Activated CD4-positive, alpha-beta T cell treated with anti-CD3 and anti-CD28 coated beads, Interleukin-2, Interleukin-6, amounts not matched to agents 100 ng/mL and 50 ng/mL, durations not matched to agents 16 hours and 8 hours (primary cell): ENCODE measurements at places on chromosomes 3 and 15.

- no peak for DNase-seq
Observed at GRCh38 chr3:118846176-118846575, 188.5 kb downstream of the IGSF11 start.

GRCh38 chr3:105836533-105836932, 32.3 kb downstream of the CBLB start:
- DNase-seq, result peak; percentile 87

DNA sequence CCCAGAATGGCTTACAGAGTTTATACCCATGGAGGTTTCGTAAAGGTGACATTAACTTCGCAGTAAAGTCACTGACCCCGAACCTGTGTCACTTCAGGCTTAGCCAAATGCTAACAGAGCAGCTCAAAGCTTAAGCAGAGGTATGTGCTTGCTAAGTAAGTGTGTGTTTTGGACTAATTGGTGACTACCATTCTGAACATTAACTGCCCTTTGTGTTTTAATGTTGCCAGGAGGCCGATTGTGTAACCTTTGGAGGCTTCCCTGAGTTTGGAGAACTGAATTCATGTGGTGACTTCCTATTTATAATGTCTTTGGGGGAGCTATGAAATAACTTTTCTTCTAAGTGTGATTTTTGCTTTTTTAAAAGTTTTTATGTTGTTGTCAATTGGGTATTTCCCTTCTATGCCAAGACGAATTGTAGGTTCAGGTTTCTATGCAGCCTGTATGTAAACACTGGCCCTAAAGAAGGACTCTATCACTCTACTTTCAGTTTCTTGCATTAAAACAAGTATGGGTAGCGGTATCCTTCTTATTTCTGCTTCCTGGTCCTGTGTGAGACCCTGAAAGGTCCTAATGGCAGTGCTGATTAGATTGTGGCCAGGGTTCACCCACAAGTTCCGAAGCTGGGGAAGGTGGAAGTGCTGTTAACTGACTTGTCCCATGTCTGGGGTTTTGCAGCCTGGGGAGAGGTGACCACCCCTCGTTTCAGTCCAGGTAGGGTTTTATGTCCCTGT, 86.3 kb downstream of the IGF1R start:
- DNase-seq, result no peak

DNA sequence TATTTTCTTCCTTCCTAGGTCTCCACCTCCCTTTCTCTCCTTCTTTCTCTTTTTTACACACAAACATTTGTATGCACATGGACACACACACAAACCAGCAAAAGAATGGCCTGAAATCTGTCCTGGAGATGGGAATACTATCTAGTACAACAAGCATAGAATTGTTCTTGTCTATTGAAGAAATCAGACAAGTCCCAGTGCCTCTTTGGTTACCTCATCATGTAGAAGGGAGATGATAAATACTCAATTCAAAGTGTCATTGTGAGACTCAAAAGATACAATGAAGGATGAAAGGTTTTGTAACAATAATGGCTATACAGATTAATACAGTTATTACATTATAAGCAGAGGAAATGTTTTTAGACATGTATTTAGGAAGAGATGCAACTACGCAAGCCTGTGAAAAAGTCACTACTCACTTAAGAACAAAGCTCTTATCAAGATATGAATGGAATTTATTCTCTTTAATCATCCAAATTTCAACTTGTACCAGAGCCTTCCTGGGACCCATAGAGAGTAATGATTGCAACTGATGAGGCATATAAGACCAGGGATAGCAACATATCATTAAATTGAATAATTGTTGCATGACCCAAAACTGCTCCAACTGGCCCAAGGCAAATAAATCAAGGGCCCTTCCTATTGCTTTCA, 43.2 kb downstream of the P3H2 start:
- DNase-seq, result no peak

DNA sequence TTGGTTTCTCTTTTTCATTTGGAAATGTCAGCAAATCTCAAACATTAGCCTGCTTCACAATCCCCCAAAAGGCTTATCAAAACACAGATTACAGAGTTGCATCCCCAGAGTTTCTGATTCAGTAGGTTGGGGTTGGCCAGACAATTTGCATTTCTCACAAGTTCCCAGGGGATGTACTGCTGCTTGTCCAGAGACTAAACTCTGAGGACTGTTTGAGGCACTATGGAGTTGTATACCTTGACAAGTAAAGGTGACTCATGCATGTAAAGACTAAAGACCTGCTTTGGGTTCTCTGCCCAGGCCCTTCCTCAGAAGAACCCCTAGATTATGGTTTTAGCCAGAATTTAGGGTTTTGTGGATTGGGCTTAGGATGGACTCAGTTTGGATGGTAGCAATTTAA, 151.1 kb upstream of the ARHGEF26 start:
- DNase-seq, result no peak

DNA sequence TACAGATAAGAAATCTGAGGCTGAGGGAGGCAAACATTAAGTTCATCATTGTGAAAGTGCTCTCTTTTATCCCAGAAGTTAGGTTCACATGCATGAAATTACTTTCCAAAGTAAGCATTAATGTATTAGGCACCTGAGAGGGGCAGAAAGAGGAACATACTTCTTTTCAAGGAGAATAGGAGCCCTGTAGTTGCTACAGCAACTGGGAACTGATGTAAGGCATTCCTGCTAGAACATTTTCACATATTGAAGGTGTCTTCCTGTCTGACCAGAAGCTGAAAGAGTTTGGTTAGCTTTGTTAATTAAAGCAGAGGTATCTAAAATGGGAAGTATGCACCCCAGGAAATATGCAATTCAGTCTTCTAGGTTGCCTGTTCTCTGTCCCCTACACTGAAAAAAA, 65.5 kb upstream of the ZBTB20 start:
- no peak for DNase-seq

GRCh38 chr3:53227993-53228885, 27.6 kb downstream of the TKT start:
- no peak for DNase-seq

DNA sequence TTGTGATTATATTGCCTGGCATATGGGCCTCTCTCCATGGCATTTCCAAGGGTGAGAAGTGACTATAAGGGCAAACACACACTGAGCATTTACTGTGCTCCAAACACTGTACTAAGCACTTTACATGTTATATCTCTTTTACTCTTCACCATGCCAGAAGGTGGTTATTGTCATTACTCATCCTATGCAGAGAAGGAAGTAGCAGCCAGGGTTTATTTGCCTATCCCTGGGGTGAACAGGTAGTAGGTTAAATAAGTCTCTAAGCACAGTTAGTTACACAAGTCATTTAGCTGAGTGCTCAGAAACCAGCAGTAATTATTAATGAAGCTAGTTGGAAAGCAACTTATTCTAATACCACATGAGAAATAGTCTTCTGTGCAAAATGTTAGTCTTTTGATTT, 109.9 kb upstream of the SYNPR start:
- no peak for DNase-seq

DNA sequence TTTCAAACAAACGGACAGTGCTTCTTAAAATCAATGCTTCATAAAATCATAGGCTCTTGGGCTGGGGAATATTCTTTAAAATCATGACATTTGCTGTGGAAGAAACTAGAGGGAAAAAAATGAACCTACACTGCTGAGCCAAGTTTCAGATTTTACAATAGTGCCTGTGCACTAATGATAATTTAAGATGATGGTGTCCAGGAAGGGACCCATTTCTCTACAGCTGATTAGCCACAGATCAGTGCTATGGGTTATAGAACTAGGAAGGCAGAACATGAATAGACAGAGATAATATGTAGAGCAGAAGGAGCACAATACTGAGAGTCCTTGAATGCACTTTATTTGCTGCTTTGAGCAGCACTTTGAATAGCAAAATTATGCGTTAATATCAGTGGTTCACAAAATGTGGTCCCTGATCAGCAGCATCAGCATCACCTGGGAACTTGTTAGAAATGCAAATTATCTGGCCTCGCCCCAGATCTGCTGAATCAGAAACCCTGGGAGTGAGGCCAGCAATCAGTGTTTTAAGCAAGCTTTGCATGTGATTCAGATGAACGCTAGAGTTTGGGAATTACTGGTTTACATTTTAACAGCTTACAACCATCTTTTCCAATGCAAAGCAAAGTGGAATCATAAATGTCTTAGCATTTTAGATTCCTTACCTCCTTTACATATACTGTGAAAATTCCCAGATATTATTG, 135.8 kb upstream of the ANKRD28 start:
- DNase-seq, result no peak

GRCh38 chr3:23600167-23600871, 205.4 kb upstream of the UBE2E1 start:
- no peak for DNase-seq

DNA sequence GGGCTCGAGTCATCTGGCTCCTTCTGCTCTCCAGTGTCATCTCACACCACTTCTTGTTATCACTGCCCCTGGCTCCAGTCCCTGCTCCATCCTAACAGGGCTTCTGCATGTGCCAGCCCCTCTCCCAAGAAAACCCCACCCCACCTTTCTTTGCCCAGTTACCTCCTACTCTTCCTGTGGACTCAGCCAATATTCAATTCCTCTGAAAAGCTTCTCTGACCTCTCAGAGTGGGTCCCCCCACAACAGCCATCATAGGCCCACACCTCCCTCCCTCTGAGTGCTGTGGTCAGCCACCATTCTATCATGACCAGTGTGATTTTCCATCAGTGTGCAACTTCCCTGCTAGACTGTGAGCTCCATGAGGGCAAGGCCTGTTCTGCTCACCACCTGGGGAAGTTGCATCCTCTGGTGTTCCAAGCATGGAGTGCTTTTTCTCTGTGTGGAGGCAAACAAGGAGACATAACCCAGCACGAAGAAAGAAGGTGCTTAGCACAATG, 71.6 kb downstream of the ADCY5 start:
- no peak for DNase-seq

- DNase-seq, result no peak
Observed at GRCh38 chr3:51953445-51953844, 1.7 kb upstream of the GPR62 start.

GRCh38 chr3:112056451-112056929, 22.0 kb downstream of the TMPRSS7 start:
- peak; percentile 66 for DNase-seq

GRCh38 chr15:70181626-70182255, 84.0 kb upstream of the TLE3 start:
- no peak for DNase-seq

GRCh38 chr3:127423856-127424765, 136.3 kb upstream of the PRR20G start:
- DNase-seq, result no peak

GRCh38 chr15:43851251-43851650, 24.4 kb downstream of the WDR76 start:
- DNase-seq, result no peak

DNA sequence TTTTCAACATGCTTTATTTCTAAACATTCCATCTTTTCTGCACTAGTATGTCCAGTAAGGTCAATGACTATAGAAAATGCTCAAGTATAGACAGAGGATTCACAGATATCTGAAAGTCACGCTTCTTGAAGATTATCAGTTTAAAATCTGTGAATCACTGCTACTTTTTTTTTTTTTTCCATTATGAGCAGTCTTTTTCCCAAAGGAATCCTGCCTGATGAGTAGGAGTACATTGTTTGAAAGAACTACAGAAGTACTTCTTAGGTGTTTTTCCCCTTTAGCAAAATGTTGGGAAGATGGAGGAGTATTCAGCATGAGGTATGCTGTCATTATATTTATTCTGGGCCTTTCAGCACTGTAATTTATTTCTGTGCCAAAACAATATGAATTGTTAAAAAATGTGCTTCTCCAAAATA, 266.2 kb downstream of the NLGN1 start:
- no peak for DNase-seq

DNA sequence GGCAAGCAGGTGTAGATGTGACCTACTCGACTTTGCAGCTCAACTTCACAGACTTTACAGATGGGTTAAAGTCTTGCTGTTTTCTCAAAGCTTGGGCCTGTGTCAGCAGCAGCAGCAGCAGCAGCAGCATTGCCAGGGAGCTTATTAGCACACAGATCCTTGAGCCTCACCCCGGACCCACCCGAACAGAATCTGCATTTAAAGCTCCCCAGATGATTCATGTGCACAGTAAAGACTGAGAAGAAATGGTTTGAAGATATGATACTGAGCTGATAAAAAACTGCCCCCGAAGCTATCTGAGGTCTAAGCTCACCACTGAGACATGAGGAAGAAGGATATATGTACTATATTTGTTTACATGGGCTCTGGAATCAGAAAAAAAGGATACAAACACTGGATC, 231.7 kb downstream of the ARPP21 start:
- no peak for DNase-seq

- no peak for DNase-seq
Observed at GRCh38 chr3:32912046-32912445, 39.4 kb upstream of the CCR4 start.

GRCh38 chr3:7309641-7310102, 448.8 kb downstream of the GRM7 start:
- no peak for DNase-seq

DNA sequence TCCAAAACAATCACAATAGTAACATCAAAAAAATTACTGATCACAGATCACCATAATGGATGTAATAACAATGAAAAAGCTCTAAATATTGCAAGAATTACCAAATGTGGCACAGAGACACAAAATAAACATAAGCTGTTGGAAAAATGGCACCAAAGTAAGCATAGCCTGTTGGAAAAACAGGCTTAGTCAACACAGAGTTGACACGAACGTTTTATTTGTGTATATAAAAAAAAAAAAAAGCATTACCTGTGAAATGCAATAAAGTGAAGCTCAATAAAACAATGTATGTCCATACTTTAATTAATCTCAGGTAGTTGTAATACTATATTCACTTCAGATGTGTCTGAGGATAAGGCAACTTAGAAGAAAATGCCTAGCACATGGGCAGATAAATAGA, 77.1 kb downstream of the NR1I2 start:
- DNase-seq, result no peak

DNA sequence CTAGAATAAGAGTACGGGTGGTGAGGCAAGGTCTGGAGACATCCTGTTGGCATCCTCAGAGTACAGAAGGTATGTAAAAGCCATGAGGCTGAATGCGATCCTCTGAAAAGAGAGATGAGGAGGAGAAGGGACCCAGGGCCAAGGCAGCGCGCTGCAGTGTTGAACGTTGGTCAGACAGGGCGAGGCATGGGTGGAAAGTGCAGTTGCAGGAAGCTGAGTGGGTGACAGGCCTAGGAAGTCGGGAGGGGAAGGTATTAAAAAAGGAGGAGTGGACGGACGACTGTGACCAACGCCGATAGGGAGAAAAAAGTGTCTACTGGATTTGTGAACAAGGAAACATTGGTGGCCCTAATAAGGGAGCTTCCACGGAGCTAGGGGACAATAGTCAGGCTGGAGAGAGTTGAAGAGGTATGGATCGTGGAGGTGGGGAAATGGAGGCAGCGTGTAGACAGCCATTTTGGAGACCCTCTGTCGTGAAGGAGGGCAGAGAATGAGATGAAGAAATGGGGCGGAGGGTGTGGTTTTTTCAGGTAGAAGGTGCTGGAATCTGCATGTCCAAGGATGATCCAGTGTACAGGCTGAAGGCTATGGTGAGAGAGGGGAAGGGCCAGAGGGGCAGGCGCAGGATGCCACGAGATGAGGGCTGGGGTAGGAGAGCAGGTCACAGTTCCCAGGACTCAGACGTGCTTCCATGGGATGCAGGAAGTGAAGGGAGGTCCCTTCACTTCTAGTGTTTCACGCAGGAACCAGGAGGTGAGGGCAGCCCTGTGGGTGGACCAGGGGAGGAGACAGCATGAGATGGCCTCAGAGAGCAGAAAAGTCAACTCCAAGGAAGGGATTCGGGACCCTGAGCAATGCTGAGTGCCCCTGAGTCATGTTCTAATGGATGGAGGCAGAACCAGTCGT, 115.9 kb downstream of the ASB7 start:
- no peak for DNase-seq
